ENCODE measurements at places on chromosomes 13 and 19.
A peak's percentile ranks its signal among the peaks of the same experiment; 100 is the strongest.

- DNase-seq: no peak
These were observed 909 bp downstream of the RFXANK start for GRCh38 chr19:19192910-19193423.

GRCh38 chr19:56310462-56310861 lies 4.2 kb downstream of the ZSCAN5A start:
- no peak for DNase-seq

- DNase-seq: no peak
These were observed 198.8 kb downstream of the NBEA start for GRCh38 chr13:35140831-35141230.

DNA sequence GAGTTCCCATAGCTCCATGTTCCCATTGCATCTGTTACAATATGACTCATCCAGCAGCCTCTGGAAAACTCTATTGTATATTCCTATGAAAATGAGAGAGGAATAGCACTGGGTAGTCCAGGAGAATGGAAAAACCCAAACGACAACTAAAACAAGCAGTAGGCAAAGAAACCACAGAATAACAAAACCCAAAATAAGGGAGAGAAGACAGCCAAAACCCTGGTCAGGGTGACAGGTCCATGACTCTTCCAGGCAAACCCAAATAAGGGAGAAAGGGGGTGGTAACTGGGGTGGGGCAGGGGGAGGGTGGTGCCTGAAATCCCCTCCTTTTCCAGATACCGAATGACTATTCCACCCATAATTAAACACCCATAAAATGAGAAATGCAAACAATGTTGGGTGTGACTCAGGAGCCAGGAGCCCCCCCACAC lies 4.0 kb upstream of the ZNF8 start:
- DNase-seq: no peak

DNA sequence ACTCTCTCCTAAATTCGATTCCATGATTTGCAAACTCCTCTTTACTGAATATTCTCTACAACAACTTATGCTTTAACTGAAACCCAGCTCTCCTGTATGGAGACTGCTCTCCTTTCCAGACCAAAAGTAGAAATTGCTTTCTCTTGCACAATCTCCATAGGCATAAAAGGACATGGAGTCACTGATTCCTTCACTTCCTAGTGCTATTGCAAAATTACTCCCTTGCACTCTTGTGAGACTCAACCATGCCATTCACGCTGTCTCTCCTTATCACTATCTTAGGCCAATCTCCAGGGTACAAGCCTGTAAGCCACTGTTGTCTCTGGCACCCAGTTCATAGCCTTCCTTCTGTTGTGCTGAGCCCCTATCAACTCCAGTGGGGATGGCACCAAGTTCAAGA lies 30.6 kb downstream of the SERPINE3 start:
- no peak for DNase-seq

- DNase-seq: no peak
These were observed 68.7 kb downstream of the ZNF726 start for GRCh38 chr19:23983406-23983805.

- peak; percentile 54 for DNase-seq
These were observed 1.3 kb upstream of the LRCH1 start for GRCh38 chr13:46551410-46552302.

DNA sequence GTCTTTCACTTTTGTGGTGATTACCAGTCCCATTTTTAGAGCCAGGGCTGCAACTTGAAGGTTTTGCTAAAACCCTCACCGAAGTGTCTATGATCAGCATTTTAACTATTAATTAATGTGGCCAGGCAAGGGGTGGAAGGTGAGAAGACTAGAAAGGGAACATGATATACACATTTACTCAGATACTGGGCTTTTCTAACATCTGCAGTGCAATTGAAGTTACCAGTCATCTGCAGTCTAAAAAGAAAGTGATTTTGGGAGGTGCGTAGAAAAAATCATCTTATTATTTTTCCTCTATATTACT lies 481 bp downstream of the ALOX5AP start:
- no peak for DNase-seq

Data from stimulated activated CD8-positive, alpha-beta memory T cell treated with anti-CD3 and anti-CD28 coated beads, Interleukin-2, amount 100 ng/mL, for 48 hours (primary cell).